ENCODE measurements at places on chromosomes 11 and 22.

GRCh38 chr22:46750863-46751443 is 11.5 kb upstream of the TBC1D22A start:
- no peak for DNase-seq

DNA sequence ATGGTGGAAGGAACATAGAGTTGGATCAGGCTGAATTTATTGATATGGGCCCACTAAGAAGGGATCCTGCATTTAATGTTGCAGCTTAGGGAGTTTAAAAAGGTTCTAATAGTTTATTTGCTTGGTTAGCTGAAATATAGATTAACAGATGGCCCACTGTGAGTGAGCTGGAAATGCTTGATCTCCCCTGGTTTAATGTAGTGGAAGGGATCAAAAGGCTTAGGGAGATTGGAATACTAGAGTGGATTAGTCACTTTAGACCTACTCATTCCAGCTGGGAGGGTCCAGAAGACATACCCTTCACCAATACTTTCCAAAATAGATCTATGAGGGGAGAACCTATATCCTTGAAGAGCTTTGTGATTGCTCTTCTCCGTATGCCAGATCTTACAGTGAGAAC is 130.1 kb upstream of the ZC3H12C start:
- DNase-seq, result no peak

DNA sequence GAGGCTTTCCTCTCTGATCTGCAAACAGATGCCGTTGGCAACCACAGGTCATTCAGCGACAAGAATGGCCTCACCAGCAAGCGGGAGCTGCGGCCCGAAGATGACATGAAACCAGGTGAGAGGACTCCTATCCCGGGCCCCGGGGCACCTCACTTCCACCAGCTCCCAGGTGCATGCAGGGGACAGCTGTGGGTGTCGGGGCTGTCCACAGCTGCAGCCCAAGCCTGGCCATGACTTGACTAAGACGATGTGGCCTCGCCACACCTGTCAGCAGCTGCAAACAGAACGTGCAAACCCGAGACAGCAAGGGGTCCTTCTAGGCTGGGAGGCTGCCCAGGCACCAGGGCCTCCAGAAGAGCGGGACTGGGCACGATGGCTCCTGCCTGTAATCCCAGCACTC is 3.6 kb downstream of the GAL start:
- DNase-seq, result no peak

GRCh38 chr11:107577346-107577711 is 11.8 kb upstream of the ALKBH8 start:
- no peak for DNase-seq

- DNase-seq, result no peak
These were observed 41.0 kb downstream of the KDM2A start for GRCh38 chr11:67160045-67160444.

DNA sequence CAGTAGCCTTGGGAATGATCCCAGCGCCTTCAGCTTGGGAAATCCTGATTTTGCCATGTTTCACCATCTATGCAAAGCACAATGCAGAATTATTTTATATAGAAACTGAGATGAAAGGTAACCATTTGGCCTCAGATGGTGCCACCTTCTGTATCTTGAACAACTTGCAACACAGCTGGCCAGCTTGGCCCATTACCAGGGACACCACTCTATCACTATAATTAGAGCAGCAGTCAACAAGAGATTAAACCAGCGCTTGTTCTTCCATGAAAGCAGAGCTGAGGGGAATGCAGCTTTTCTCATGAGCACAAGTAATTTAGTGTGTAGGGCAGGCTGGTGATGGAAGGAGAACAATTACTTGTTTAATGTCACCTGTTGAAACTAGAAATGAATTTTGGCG is 6.7 kb upstream of the ZDHHC13 start:
- no peak for DNase-seq

DNA sequence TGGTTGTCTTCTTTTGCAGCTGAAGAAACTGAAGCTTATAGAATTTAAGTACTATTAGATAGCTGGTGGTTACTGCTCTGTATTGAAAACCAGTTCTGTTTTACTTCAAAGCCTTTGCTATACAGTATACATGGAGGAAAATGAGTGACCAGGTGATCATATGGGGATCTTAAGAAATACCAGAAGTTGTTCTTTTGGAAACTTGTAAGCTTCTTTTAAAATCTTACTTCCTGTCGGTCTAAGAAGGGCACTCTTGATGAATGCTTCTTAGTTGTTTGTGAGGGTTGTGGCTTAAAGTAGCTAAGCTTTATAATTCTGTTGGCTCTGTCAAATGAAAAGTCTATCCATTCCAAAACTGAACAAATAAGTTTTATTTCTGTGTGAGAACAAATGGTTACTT is 55.2 kb downstream of the PDE3B start:
- DNase-seq, result no peak

GRCh38 chr11:10600570-10601248 is 32.2 kb upstream of the LYVE1 start:
- no peak for DNase-seq

- no peak for DNase-seq
These were observed 95.4 kb downstream of the MORC2 start for GRCh38 chr22:30873086-30873650.

GRCh38 chr11:123306531-123306930 is 111.5 kb upstream of the CLMP start:
- no peak for DNase-seq

- no peak for DNase-seq
These were observed 45.4 kb downstream of the OR4C46 start for GRCh38 chr11:54558407-54558806.

DNA sequence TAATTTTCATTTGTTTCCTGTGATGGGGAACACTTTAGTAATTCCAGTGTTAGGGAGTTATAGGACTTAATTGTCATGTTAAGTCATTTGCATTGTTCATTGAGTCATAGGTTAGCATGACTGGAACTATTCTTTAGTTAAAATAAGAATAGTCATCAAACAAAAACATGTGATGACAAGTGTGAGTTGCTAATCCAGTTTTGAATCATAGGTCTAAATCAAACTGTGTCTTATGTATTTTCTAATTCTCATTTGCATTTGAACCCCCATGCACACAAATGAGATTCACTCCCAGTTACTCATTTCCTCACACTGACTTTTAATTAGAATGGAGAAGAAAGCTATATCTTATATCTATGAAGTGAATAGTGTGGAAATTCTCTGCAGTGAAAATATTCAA is 405.6 kb downstream of the LRRC4C start:
- DNase-seq, result no peak

- DNase-seq, result no peak
These were observed 14.1 kb downstream of the SPATA19 start for GRCh38 chr11:133830931-133831907.

DNA sequence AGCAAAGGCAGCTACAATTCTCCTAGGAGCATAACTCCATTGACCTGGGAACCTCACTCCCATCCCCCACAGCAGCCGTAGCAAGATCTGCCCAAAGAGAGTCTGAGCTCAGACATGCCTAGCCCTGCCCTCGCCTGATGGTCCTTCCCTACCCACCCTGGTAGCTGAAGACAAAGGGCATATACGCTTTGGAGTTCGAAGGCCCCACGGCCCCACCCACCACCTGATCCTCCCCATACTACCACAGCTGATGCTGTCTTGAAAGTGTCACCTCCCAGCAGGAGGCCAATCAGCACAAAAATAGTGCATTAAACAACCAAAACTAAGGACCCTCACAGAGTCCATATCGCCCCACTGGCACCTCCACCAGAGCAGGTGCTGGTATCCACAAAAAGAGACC is 22.6 kb upstream of the GNAZ start:
- DNase-seq, result no peak

- no peak for DNase-seq
These were observed 516.7 kb downstream of the JRKL start for GRCh38 chr11:96906476-96906875.

DNA sequence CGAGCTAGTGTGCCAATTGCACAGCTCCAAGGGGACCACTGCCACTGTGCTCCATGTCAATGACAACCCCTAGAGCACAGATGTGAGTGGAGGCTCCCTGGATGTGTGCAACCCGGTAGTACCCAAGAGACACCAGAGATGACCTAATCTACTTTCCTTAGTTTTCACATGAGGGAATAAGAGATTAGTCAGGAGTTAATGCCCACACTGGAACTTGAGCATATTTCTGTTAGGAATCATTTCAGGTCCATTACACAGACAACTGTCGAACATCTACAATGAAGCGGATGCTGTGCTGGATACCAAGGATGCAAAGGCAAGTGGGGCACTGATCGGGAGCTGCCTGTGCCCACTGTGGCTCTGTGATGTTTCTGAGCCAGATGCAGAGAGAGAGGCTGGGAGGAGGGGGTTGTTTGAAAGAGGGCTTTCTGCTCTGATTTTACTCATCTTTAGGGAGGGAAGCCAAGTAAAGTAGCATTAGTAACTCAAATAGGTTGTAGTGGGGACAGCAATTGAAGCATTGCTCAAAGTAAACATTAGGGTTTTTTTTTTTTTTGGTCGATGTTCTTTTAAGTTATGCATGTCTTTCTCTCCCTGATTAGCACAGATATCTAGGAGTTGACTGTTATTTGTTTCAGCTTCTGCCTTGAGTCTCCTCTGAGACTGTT is 82.5 kb upstream of the SORL1-AS1 start:
- DNase-seq, result no peak

- DNase-seq, result no peak
These were observed 538.4 kb downstream of the FAM181B start for GRCh38 chr11:82195283-82195682.

- DNase-seq, result no peak
These were observed 781 bp upstream of the TEF start for GRCh38 chr22:41380993-41381328.

DNA sequence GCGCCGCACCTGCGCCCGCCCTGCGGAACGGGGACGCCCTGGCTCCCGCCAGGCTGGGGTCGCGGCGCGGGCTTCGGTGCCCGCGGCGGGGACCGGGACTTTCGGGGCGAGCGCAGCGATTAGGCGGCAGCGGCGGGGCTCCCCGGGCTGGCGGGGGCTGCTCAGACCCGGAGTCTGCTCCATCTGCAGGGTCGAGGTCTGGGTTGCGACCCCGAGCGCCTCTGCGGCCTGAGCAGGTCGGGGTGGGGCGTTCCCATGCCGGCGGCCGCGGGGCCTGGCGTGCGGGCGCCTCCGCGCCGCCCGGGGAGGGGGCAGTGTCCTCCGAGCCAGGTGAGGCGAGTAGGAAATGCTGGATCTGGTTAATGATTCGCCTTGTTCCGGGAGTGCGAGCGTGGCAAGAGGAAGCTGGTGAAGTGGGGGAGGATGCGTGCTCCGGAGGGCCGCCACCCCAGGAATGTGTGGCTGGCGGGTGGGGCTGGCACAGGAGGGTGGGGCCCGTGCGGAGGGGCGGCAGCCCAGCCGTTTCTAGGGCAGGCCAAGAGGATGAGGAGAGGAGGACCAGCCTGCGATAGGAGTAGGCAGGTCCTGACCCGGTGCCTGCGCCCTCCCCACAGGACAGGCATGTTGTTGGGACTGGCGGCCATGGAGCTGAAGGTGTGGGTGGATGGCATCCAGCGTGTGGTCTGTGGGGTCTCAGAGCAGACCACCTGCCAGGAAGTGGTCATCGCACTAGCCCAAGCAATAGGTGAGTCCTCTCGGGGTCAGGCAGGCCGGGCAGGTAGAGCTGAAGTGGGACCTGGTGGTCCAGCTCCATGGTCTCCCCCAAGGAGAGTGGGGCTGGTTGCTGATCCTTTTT is 606 bp downstream of the RASSF7 start:
- DNase-seq, result no peak

DNA sequence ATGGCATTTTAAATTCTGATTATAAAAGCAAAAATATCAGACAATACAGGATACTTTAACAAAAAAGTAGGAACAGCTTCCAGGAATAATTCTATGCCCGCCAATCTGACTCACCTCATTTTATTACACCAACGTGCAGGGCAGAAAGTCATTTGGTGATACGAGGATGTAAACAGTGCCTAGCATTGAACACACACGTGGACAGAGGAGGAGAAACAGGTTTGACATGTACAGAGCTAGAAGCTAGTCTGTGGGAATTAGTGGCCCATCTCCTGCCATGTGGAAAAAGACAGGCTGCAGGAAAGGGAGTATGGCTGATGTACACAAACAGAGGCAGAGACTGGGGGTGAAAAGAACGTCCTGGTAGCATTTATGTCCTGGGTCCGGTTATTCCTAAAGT is 9.0 kb upstream of the SPINDOC start:
- no peak for DNase-seq

GRCh38 chr22:44379817-44380755 is 67.3 kb upstream of the SHISAL1 start:
- DNase-seq, result no peak
